ENCODE measurements at places on chromosomes 6 and 20.

GRCh38 chr6:120303527-120303926 lies 954.0 kb upstream of the MAN1A1 start:
- no peak for DNase-seq

DNA sequence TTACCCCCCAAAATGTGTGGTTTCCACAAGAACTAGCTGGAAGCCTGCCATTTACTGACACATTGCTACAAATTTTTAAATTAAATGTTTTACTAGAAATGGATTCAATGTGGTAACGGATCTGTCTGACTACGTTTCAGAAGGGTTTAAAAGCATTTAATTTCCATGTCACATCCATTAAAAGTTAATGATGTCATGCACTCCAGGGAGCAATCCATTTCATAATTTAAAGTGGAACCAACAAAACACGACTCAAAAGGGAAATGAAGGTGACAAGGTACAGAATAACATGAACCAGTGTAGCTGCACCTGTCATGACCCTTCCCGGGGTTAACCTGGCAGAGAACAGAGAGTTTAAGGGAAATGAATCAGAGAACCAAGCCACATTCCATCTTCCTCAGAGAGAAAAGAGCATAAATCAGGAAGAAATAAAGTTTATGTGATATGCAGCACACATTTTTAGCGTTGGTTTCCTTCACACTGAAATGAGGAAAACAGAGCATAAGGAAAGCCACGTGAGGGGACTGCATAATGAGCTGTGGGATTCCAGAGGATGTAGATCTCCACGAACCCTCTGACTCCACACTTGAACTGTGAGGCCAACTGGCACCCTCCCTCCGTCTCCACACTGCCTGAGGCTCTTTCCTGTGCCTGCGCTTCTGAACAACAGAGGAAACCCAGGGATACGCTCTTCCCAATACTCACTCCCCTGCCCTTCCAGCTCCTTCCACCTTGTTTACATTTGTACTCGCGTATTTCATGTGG lies 170.3 kb upstream of the AHI1 start:
- no peak for DNase-seq

DNA sequence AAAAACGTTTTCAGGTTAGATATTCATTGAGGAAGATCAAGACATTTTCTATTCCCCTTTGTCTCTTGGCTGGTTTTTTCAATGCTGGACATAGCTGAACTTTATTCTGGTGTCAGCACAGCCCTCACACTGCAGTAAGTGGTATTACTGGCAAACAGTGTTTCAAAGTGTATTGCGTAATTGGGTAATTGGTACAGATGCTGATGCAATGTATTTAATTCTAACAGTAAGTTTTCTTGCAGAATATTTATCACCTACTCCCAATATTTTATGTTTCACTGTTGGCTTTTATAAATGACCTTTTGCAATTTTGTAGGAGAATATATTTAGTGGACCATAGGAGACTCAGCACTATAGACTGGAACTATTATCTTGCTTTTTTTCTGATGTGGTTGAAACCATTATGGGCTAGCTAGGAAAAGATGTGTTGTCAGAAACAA lies 287.6 kb upstream of the SOX4 start:
- DNase-seq, result no peak

GRCh38 chr6:100346203-100346602 lies 118.5 kb downstream of the SIM1 start:
- DNase-seq, result no peak

- no peak for DNase-seq
Observed at GRCh38 chr6:107877968-107878367, 53.9 kb upstream of the SCML4 start.

GRCh38 chr6:26131618-26132017 lies 44.4 kb downstream of the HFE start:
- DNase-seq, result no peak

- no peak for DNase-seq
Observed at GRCh38 chr6:133894795-133895358, 6.0 kb downstream of the TCF21 start.

- DNase-seq, result no peak
Observed at GRCh38 chr20:43389839-43390626, 67.7 kb upstream of the SRSF6 start.

- no peak for DNase-seq
Observed at GRCh38 chr20:59371431-59371830, 71.0 kb downstream of the EDN3 start.

DNA sequence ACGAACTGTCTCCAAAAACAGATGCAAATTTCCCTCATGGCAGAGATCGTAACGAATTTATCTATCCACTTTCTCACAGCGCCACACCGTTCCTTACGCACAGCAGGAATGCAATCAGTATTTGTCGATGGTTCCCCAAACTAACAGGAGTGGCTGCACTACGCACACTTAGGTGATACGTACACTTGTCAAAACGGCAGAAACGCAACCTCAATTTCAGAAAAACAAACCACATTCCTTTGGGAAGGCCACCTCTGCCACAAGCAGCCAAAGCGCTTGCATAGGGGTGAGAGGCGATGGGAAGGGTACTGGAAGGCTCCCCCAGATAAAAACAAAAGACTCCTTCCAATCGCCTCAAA lies 638 bp downstream of the MDN1 start:
- peak; percentile 55 for DNase-seq

DNA sequence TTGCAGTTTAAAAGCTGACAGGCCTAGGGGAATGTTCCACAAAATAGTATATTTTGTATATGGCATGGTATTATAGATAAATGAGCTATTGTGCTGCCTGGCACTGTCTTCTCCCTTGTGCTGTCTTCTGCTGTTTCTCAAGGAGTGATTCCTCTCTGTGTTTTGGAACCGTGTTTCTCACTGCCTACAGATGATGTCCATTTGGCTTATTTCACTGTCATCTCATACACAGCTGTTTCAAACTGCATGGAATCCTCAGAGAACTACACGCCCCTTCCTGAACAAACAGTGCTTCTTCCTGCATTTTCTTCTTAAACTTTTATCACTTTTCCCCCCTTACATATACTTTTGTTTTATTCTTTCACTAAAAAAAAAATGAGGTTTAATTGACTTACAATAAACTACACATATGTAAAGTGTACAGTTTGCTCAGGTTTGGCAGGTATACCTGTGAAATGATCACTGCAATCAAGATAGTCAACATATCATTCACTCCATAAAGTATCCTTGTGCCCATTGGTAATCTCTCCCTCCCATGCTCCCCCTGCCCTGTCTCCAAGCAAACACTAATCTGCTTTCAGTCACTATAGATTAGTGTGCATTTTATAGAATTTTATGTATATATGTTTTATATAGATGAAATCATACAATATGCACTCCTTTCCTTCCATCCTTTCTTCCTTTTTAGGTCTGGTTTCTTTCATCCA lies 43.0 kb downstream of the CBFA2T2 start:
- DNase-seq, result no peak

DNA sequence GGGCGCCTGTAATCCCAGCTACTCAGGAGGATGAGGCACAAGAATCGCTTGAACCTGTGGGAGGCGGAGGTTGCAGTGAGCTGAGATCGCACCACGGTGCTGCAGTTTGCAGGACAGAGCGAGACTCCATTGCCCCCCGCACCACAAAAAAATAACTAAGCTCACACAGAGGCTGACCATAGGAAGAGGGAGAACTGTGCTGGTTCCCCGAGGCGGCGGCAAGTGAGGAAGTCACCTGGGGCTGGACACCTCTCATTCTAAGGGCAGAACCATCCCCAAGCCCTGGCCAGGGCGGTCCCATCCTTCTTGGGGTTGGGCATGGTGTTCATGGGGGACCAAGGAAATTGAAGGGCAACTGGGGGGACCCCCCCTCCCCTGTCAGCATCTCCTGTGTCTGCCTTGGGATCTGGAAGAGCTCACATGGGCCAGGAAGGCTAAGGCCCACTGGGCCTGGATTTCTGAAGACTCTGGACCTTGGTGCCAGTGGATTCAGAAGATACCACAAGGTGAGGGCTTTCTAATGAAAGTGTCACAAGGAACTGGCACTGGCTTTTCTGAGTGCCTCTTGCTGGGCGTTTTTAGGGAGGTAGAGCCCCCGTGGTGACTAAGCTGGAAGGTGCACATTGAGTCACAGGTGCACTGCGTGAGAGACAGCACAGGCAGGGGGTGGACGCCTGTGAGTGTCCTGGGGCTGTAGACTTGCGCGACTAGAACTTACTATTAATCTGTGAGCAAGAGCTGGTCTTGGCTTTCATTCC lies 11.5 kb downstream of the IRF4 start:
- no peak for DNase-seq

GRCh38 chr6:129500958-129501739 lies 208.8 kb downstream of the ARHGAP18 start:
- DNase-seq, result peak; percentile 9

- DNase-seq, result no peak
Observed at GRCh38 chr20:41064377-41064776, 35.8 kb downstream of the TOP1 start.

- DNase-seq, result no peak
Observed at GRCh38 chr20:59007665-59008511, 834 bp upstream of the CTSZ start.

DNA sequence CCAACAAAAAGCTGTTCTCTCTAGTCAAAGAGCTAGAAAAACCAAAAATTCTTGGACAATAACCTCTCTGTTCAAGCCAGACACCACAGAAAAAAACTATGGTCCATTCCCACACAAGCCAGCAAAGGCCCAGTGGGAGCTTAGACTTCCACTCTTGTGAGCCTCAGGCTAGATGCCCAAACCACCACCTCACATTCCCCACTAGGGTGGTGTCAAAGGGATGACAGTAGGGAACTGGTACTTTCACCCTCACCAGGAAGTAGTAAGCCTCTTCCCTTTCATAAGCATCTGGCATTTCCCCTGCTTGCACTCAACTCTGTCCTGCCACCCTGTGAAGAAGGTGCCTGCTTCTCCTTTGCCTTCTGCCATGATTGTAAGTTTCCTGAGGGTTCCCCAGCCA lies 58.4 kb upstream of the RNF217 start:
- DNase-seq, result no peak

GRCh38 chr6:158557927-158558326 lies 2.0 kb upstream of the TMEM181 start:
- DNase-seq, result no peak

DNA sequence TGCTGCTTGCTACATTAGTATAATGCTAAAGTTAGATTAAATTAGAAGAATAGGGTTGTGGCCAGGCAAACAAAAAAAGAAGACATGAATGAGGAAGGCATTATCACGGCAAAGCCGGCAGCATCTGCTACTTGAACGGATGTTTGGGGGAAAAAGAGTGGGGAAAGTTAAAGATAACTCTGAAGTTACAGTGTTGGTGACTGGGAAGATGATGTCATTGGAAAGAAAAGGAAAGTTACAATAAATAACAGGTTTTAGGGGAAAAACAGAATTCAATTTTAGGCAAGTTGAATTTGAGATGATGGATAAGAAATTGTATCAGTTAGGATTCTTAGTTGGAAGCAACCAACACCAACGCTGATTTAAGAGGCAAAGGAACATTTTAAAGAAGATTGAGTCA lies 74.2 kb upstream of the NRN1 start:
- no peak for DNase-seq

DNA sequence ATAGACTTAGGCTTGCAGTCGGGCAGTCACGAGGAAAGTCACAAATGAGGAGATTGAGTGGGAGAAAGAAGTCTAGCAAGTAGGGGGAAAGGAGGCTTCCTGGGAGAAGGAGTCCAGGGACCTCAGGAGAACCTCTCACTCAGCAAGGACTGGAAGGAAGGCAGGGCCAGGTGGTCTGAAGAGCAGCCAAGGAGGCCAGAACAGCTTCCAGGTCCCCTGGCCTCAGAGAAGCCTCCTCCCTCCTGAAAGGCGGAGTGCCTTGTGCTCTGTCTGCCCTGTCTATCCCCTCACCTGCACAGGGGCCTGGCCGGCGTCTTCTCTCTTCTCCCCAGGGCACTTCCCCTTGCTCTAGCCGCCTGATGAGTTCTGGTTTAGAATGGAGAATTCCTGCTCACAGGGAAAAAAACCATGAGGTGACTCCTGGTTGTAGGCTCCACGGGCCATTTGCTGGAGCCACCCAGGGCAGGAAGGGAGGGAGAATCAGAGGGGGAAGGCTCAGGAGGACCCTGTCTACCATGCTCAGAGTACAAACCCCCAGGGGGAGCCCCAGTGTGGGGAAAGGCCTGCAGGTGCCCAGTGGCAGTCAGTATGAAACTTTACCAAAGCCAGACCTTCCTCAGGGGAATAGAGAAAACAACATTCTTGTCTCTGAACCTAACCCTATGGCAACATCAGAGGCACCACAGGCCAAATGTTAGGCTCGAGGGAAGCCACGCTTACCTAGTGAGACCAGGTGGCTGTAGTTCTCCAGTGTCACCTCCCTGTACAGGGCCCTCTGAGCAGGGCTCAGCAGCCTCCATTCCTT lies 11.2 kb downstream of the ZNF337 start:
- no peak for DNase-seq

GRCh38 chr20:3673221-3674070 lies 8.4 kb downstream of the ADAM33 start:
- DNase-seq, result no peak

- peak; percentile 96 for DNase-seq
Observed at GRCh38 chr6:112231594-112232060, 22.7 kb downstream of the LAMA4 start.

DNA sequence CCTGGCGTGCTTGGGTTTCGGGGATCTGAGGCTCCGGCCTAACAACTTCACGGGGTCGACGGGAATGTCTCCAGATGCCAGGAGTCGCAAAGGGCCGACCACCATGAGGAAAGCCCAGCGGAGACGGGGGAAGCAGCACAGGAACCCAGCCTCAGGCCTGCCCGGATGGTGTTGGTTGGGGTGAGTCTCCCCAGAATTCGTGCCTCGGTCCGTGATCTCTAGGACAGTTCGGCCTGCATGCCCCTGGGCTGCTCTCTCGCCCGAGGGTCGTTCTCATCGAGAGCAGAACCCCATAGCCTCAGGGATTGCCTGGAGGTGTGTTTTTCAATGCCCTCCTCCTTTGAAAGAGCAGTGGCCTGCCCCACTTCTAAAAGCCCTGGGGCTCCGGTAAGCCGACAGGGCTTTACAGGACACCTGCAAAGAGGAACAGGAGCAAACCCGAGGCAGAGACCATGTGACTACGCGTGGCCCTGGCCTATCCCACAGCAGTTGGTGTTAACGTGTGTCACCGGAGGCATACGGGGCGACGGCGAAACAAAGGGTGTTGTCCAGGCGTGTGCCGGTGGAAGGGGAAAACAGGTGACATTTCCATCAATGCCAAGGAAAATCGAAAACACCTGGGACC lies 973.1 kb upstream of the DEFB115 start:
- DNase-seq, result no peak
